ENCODE measurements at places on chromosomes 2 and 18. TPM values are rescaled to one million over a fixed set of nuclear protein-coding genes. Genes with fewer than 3 reads are reported as not detected.

Gene GALR1
- total RNA-seq = not detected

Gene SFTPB
- total RNA-seq = 0.22 TPM

Gene SERPINB7
- 1.7 TPM for total RNA-seq

Gene WDR43
- total RNA-seq = 88.1 TPM

Gene LOXHD1
- total RNA-seq = not detected

Gene ZNF516
- total RNA-seq = 3.0 TPM

Gene UGT1A10
- total RNA-seq = 0.26 TPM

Gene PRPF40A
- 93.4 TPM for total RNA-seq

Gene DCDC2C
- 0.36 TPM for total RNA-seq

Gene SERPINB12
- total RNA-seq = not detected

Gene ASB18
- not detected for total RNA-seq

Gene CTAGE1
- not detected for total RNA-seq

Gene NMUR1
- not detected for total RNA-seq

Gene CFC1
- not detected for total RNA-seq

Gene IL36A
- total RNA-seq = not detected

Gene KIAA2012
- total RNA-seq = not detected

Gene L3MBTL4
- total RNA-seq = not detected

Gene SLC5A7
- not detected for total RNA-seq

Gene ATP6V1B1
- total RNA-seq = 2.3 TPM

Gene ALLC
- 0.06 TPM for total RNA-seq

Gene BUB1
- 46.1 TPM for total RNA-seq

Gene CHRND
- not detected for total RNA-seq

Gene NR4A2
- 4.5 TPM for total RNA-seq

Gene EFR3B
- 16.8 TPM for total RNA-seq

Gene NCKAP5
- total RNA-seq = 1.3 TPM

Gene CYRIA
- 0.26 TPM for total RNA-seq

Gene VWC2L
- not detected for total RNA-seq

Gene TWIST2
- 18.6 TPM for total RNA-seq

Gene IL36B
- total RNA-seq = 0.13 TPM

Gene TMEM18
- 48.4 TPM for total RNA-seq

Gene TEX44
- total RNA-seq = not detected

Gene STK36
- 13.5 TPM for total RNA-seq

Gene LONRF2
- total RNA-seq = 3.0 TPM

Gene FASTKD1
- 23.8 TPM for total RNA-seq

Gene SCYGR5
- total RNA-seq = not detected

Measured in A549 treated with CpdA at 1 μM for 4 hours (cell line).